Activated CD4-positive, alpha-beta T cell treated with anti-CD3 and anti-CD28 coated beads, Interleukin-2, Interleukin-6, amounts not matched to agents 100 ng/mL and 50 ng/mL, durations not matched to agents 16 hours and 8 hours (primary cell): ENCODE measurements at places on chromosomes 4 and X.
A peak's percentile ranks its signal among the peaks of the same experiment; 100 is the strongest.

- no peak for DNase-seq
Measured at GRCh38 chrX:155105919-155106318, 34.6 kb downstream of the BRCC3 start.

GRCh38 chrX:16251782-16252181 is 84.5 kb downstream of the MAGEB17 start:
- DNase-seq: no peak

DNA sequence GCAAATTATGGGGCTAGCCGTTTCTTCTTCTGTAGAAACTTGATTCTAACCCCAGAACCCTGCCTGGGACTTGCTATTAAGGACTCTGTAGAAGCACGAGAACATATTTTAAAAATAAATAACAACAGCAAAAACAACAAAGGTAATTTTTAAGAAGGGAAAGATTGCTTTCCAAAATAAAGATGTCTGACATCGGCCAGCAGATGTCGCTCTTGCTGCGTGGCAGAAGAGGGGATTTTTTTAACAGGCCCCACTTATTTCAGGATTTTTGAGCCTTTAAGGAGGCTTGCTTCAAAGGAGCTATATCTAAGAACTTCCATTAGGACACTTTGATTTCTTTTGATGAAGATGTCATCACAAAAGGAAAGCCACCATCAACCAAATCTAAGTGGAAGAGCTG is 62.8 kb upstream of the EGFL6 start:
- DNase-seq: peak; percentile 45

DNA sequence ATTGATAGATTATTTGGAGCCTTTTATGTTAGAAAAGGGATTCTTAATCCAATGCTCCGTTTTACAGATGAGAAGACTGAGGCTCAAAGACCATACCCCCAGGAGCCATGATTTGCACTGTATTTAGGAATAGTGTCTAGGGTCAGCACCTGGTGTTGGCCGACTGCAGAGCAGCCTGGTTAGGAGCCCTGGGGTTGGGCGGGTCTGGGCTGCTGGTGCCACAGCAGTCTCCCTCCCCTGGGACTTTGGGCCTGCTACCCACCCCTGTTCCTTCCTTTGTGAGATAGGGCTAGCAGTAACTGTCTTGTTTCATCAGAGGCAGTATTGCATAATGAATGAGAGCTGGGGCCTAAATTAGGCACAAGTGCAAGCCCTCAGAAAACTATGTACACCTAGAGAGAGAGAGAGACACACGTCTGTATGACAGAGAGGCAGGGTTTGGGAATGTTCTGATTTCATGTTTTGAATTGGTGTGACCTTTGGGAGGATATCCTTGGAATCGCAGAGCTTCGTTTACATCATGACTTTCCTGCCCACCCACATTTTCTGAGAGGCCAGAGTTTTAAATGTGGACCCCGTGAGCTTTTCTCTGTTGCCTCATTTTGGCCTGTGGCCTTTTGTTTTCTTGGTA is 111.7 kb downstream of the PTTG2 start:
- DNase-seq: no peak

DNA sequence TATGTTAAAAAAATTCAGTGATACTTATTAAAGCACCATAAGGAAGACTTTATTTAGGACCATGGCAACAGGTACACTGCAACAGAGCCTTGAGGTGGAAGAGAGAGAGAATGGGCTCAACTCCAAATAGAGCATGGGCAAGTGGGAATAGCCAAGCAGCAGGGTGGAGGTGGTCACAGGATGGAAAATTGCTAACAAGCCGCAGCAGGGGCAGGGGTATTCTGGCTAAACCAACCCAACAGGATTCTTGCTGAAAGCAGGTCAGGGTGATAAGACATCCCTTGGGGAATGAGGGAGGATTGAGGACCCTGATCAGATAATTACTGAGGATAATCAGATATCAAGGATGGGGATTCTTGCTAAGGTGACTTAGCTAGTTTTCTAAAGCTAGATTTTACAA is 177.5 kb downstream of the ZIC3 start:
- DNase-seq: no peak

DNA sequence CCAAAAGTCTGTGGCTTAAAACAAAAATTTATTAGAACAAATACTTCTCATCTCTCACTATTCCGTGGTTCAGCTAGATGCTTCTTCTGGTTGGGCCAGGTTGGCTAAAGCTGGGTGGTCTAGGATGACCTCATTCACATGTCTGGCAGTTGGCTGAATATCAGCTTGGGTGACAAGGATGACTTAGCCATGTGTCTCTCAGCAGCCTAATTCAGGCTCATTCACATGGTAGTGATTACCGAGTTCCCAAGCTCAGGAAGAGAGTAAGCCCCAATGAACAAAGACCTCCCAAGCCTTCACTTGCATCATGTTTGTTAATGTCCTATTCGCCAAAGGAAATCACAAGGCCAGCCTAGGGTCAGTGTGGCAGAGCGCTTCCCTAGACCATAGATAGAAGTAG is 119.4 kb downstream of the FANCB start:
- DNase-seq: no peak

DNA sequence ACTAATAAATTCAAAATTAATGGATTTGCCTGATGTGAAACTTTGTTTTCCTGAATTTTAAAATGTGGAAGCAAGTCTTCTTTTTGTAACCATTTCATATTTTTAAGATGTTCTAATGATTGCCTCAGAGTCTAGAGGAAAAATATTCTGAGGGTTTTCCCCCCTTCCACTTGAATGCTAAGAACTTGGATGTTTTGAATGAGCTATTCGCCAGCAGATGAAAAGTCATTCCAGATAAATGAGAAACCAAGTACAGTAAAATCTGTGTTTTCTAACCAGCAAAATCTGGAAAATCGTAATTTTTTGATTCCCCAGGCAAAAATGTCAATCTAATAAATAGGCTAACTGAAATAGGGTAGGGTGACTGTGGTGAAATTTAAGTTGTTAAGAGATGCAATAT is 45.6 kb downstream of the SLIT2 start:
- DNase-seq: no peak

- no peak for DNase-seq
Measured at GRCh38 chrX:51759055-51759839, 16.0 kb downstream of the GSPT2 start.

GRCh38 chr4:113452868-113453620 is 308.5 kb downstream of the CAMK2D start:
- DNase-seq: no peak

- no peak for DNase-seq
Measured at GRCh38 chr4:121551271-121551670, 145.5 kb downstream of the ANXA5 start.

DNA sequence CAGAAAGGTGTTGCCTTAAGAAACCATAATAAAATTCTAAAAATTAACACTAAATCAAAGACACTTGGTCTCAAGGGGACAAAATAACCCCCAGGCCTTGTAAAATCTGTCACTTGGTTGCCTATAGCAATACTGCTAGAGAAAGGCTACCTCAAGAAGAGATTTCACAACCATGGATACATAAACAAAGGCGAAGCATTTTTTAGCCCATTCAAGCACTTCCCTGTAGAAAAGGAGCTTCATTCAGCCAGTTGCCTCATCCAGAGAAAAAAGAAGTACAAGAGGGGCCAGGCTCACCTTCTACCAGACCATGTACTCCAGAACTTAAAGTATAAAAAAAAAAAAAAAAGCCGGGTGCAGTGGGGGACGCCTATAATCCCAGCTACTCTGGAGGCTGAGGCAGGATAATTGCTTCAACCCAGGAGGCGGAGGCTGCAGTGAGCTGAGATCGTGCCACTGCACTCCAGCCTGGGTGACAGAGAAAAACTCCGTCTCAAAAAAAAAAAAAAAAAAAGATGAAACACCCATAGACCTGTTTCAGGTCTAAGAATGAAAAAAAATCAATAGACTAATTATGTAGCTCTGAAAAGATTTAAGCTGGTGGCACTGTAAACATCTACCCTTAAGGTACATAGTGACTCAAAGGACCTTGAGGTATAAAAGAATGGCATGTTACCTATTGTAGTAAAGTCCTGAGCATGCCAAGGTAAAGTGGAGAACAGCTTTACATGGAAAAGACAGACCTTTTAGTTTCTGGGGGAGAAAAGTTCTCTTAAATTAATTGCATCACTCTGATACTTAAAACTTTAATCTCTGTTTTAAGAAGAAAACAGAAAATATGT is 18.0 kb downstream of the RUFY3 start:
- no peak for DNase-seq

- no peak for DNase-seq
Measured at GRCh38 chr4:113614414-113614813, 147.1 kb downstream of the CAMK2D start.

DNA sequence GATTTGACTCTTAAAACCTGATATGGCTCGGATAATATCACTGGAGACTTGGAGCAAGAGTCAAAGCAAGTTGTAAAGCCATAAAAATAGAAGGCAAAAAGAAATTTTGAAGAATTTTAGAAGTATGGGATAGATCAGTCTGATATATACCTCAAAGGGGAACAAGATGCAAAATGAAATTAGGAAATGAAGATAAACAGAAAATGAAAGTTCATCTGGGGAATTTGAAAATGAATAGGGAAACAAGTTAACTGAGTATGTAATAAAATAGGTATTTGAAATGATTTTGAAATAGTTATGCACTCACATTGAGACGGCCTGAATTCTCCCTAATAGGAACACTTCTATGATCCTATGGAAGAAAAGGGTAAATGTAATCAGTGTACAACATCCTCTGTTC is 5.7 kb downstream of the CYP2U1 start:
- no peak for DNase-seq

DNA sequence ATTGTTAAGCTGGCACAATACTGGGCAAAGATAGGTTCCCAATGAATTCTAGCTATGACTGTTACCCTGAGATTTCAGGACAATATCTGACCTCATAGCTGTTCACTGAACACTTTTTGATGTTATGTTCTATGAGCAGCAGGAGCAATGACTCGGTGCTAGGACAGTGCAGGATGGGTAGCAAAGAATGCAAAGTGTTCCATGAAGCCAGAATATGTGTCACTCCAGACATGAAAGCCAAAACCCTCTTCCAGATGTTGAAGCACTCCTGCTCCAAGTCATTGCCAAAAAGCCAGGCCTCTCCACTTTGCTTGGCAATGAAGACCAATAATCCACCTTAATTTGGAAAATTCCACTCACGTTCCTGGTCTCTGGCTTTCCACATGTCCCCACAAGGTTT is 300.9 kb upstream of the CPEB2 start:
- no peak for DNase-seq

GRCh38 chr4:138633580-138633904 is 382.0 kb upstream of the NOCT start:
- DNase-seq: no peak

GRCh38 chr4:27360790-27361267 is 500.2 kb downstream of the STIM2 start:
- no peak for DNase-seq

- DNase-seq: no peak
Measured at GRCh38 chr4:71685975-71686374, 97.9 kb downstream of the GC start.

DNA sequence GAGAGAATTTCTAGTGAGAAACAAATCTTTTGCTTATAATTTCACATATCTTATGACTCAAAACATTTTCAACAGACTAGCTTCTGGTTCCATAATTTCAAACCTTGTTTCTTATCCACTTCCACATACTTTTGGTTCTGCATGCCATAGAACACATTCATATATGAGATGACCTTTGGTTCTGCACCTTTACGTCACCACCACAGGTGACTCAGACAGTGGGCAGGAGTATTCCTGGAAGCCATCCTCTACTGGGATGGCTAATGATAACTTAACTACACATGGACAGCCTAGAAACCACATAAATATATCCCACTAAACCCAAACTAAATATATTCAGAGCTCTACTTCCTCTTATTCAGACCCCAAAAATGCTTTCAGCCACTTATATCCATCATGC is 133.3 kb downstream of the DCK start:
- no peak for DNase-seq
